RCC 7860 (cell line): ENCODE measurements at places on chromosomes 11 and 22.

- DNase-seq, result no peak
These were observed 22.8 kb downstream of the LARGE1 start for GRCh38 chr22:33897448-33897835.

DNA sequence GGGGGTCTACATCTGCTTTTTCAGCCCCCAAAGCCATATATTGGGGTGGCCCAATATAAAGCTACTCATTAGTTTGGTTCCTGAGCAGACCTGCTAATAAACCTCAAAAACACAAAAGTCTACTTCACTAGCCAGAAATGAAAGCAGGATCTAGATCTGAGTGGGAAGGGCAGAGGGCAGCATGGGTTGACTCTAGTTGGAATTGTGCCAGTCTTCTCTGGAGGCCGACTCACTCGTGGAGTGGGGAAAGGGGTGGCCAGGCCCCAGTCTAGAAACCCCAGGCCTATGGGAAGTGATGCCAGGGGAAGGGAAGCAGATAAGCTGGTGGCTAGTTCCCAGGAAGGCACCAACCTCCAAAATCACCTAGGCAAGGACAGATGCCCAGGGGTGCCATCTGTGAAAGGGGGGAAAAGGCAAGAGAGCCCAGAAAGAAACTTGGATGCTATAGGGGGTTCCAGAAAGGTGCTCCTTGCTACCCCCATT lies 5.3 kb downstream of the PATZ1 start:
- no peak for DNase-seq

DNA sequence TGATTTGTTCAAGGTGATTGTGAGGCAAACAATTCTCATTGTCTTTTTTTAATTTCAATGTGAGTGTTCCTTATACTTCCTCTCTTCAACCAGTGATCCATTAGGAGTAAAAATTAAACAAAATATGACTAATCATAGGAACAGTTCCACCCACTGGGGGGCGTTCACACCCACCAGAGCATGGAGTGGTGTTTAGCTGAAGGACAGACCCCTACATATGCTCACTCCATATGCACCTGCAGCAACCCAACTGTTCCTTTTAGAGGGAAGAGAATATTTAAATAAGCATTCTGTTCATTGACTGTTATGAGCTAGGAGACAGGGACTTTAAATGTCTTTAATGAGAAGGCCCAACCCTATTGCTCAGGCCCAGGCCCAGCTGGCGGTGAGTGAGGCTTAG lies 78.7 kb upstream of the DRD2 start:
- DNase-seq, result no peak

GRCh38 chr11:74636630-74637184 lies 44.3 kb downstream of the POLD3 start:
- peak; percentile 48 for DNase-seq

- DNase-seq, result no peak
These were observed 157.0 kb downstream of the BRD1 start for GRCh38 chr22:49670456-49671330.

- DNase-seq, result no peak
These were observed 24.1 kb upstream of the GRK3 start for GRCh38 chr22:25540166-25540907.

DNA sequence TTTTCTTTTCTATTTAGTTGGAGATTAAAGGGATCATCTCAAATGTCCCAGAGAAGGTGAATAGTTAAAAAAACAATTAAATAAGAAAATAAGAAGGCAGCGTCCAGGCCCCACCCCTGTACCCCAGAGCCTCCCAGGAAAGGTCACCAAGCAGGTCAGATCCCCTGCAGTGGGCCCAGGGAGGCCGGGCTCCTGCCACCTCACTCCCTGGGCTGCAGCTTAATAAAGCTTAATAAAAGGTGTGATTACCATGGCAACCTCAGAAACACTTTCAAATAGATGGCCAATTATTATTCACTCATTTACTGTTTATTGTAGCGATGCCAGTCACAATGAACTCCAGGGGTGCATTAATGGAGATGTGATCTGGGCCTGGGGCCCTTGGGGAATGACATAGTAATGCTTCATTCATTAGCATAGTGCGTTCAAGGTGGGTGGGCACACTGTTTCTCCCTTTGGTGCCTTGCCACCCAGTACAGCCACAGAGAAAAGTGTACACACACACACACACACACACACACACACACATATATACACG lies 386.2 kb downstream of the CADM1 start:
- no peak for DNase-seq

DNA sequence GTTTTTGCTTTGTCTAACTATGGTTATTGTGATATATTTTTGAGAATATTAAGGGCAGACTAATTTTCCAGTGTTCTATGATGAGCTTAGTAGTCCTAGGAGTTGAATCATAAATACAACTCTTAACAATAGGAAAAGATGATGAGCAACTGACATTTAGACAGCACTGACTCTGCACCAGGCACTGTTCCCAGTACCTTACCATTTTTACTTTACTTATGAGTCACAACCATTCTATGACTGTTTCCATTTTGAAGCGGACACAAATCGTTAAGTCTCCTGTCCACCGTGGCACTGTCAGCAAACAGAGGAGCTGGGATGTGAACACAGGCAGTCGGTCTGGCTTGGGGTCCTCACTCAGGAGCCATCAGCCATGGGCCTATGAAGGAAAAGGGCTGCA lies 3.4 kb upstream of the SCGB2A2 start:
- no peak for DNase-seq

DNA sequence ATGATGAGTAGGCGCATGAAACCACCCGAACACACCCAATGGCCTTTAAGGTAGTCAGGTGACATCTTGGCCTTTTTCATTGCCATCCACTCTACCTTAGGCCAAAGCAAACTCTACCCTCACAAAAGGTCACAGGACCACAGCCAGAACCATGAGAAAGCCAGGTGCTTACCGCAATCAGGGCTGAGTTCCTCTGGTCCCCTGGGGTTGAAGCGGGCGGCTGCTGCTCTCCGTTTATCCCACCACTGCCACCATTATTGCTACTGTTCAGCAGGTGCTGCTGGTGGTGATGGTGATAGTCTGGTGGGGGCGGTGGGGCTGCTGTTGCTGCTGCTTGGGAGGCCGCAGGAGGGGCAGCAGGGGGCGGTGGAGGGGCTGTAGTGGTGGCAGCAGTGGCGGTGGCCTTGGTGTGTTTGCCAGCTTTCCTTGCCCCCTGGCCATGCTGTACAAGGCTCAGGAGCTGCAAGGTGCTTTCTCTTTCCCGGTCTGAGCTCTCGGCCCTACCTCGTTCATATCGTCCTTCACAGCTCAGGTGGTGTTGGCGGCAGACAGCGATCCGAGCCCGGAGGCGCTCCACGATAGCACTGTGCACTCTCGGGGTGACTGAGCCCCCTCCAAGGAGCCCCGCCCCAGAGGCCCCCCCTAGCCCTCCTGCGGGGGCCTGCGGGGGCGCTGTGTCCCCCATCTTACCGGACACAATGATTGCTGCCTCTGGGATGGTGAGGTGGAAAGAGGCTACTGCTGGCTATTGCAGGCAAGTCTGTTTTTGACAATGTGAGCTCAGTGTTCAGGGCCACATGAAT lies 1.6 kb downstream of the MAML2 start:
- DNase-seq, result peak; percentile 16

- DNase-seq, result no peak
These were observed 296.7 kb upstream of the SYN3 start for GRCh38 chr22:33354928-33355327.

DNA sequence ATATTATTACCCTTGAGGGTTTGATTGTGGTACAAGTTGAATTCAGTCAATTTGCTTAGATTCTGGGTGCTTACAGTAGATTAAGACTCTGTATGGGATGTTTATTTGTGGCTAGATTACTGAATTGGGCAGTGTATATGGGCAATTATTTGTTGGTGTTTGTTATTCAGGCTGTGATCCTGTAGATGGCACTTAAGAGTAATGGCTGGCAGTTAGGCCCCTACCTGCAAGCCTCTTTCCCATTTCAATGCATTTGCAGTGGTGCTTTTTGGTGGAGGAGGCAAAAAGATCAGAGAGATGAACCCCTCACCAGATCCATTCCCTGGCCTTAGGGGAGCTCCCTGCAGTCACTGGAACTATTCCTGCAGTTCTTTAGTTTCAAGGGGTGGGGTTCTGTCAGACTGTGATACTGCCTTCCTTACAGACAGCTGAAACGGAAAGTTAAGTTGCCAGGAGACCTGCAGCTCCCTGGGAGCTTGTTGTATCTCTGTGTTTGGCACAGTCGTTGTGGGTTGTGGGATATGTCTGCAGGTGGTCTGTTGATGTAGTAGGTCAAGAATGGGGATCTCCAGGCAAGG lies 199.5 kb downstream of the AASDHPPT start:
- DNase-seq, result peak; percentile 9

GRCh38 chr22:39677967-39678366 lies 107.4 kb downstream of the CACNA1I start:
- no peak for DNase-seq

DNA sequence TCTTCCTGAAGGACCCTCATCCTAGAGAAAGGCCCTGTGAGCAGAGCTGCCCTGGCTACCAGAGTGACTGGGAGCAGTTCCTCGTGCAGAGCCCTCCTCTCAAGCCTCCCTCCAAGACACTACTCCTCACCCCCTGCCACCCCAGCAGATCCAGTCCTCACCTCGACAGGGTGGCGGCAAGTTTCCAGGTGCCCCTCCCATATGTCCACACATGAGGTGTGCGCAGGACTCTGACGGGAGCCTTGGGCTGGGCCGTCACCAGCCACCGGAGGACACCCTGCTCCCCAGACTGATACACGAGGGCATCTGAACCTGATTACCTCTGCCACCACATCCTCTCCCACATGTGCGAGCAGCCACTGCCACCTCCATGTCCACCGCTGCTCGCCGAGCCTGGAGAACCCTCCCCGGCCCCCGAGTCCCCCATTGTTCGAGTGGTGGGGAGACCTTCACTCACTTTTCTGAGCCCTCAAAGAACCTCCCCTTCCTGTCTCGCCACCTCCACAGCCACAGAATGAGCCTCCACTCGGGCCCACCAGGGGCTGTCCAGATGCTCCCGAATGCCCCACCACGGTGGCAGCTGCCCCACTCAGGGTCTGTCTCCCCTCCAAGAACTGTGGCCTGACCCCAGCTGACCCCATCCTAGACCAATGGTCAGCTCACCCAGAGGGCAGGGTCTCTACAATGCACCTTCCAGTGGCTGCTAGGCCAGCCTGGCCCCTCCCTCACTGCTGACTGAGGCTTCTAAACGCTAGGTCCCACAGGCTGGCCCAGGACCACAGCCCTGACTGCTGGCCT lies 62.5 kb downstream of the DGCR2 start:
- DNase-seq, result no peak

GRCh38 chr11:74427384-74427886 lies 29.2 kb upstream of the PGM2L1 start:
- no peak for DNase-seq

DNA sequence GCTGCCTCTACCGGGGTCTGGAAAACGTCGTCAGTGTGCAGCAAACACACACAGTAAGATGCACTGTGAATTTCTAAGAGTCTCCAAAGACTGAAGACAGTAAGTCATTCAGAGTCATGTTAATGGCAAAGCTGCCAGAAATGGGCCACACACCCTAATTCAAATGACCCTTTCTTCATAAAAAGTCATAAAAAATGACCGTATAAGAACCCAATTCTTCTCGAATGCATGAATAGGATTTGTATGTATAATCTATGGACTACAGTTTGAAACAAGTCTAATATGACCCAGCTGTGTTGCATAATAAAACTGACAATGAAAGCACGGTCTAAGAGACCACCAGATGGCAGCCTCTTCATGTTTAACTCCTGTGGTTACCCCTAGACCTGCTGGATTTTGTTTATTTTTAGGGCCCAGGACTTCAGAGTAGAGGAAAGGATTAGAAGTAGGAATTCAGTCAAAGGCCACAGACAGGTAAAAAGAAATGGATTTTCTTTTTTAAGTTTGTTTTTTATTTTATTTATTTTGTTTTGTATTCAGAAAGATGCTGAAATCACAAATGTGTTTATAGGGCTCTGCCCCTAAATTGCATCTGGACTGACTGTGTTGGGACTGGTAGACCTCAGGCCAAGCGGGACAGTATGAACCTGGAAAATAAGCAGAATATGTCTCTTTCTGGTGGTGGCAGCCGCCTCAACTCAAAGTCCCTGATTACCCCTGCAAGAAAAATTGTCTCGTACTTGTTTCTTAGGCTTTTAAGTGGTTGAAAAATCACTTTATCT lies 32.1 kb upstream of the SLC5A12 start:
- DNase-seq, result no peak

GRCh38 chr11:93542811-93543229 lies 371 bp downstream of the SMCO4 start:
- DNase-seq, result no peak

DNA sequence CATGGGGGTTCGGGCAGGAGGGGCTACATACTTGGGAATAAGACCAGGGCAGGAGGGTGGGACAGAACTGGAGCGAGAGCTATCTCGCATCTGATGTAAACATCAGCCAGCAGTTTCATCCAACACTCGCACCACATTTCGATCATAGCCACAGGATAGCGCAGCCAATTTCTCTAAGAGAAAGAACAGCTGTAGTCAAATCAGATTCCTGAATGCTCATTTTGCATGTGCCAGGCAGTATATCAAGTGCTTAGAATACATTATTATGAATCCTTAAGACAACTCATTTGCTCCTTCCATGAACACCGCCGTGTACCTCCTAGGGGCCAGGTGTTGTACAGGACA lies 14.5 kb downstream of the DGCR2 start:
- DNase-seq, result no peak

GRCh38 chr22:48098243-48098920 lies 1335.9 kb downstream of the TBC1D22A start:
- DNase-seq, result no peak

- no peak for DNase-seq
These were observed 117.3 kb downstream of the TTC28 start for GRCh38 chr22:28562324-28562723.

GRCh38 chr11:83823461-83824025 lies 537.4 kb upstream of the CCDC90B start:
- no peak for DNase-seq

- no peak for DNase-seq
These were observed 574 bp downstream of the PRSS23 start for GRCh38 chr11:86800960-86801272.

DNA sequence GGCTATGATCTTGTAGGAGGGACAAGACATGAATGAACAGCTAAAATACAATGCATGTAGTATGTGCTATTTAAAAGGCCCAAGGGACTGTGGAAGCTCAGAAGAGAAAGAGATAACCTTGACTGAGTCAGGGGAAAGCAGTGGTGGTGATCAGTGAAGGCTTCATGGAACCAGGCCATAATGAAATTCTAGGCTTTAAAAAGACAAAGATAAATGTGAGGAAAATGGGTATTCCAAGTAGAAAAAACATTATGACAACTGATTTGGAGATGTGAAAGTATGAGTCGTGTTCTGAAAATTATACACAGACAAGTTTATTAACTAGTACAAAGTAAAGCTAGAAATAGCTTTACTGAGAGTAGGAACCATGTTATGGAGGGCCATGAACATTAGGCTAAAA lies 189.8 kb downstream of the SOX6 start:
- DNase-seq, result no peak

- DNase-seq, result no peak
These were observed 27.7 kb upstream of the CHRM1 start for GRCh38 chr11:62948765-62949320.

- no peak for DNase-seq
These were observed 24.9 kb downstream of the BCO2 start for GRCh38 chr11:112200252-112200651.
